ENCODE measurements at places on chromosomes 13 and 19.

DNA sequence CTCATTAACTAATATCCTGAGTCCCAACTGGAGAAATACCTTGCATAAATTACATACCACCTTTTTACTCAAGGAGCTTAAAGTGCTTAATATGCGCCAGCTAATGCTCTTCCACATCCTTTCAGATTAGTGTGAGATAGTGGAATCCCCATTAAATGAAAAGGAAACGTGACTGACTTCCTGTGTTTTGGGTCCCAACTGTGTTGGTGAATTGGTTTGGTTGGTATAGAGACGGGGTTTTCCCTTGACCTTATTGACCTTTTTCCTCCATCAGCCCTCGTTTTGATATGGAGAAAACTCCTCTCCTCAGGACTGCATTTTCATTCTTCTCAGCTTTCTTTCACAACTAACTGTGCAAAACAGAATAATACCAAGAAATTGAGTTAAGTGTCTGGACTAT is 163.5 kb downstream of the PAN3 start:
- DNase-seq = no peak

GRCh38 chr13:20492641-20493040 is 33.0 kb downstream of the CRYL1 start:
- DNase-seq = peak; percentile 74

GRCh38 chr13:75442736-75443234 is 39.2 kb downstream of the TBC1D4 start:
- DNase-seq = no peak

DNA sequence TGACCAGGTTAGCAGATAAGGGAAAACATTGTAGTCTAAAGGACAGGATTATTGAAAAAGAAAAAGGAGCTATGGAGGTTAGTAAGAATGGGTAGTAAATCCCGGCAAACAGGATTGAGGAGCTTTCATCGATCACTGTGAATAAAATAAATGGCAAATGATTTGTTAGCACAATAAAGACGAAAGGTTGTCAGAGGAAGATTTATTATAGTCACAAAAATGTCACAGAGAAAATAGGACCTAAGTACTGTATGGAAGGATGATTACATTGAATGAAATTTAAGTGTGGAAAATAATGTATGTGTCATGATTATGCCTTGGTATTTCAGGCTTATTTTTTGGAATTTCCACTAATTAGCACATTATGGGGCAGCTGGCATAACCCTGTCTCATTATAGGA is 519.2 kb upstream of the SLITRK6 start:
- DNase-seq = no peak

DNA sequence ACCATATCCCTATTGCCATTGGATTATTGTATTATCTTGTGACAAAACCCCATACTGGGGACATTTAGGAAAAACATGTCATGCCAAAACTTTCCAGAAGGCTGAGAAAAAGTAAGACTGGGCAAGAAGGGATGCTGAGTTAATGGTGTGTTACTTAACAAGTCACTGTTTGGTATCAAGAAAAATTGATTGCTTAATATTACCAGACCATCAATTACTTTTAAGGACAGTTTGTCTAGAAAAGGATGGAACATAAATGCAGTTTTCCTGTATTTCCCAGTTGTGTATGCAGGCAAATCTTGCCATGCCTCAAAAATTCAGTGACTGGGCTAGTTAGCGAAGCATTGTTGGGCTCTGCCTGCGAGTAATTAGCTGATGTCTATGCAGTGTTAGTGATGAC is 705.6 kb upstream of the MIR17HG start:
- DNase-seq = no peak

- DNase-seq = peak; percentile 58
Observed at GRCh38 chr19:2266183-2266993, 10.2 kb upstream of the JSRP1 start.

DNA sequence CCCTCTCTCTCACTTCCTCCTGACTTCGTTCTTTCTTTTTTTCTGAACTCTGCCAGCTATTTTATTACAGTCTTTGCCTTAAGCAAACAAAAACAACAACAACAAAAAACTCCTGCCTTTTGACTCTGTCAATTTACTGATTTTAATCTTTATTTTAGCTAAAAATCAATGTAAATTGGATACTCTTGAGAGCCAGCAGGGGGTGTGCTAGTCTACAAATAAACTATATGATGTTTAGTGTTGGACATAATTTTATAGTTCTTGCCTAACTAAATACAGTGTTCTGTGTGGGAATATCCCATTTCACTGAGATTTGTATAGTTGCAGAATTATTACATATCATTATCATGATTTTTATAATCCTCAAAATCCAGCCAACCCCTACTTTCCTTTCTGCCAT is 1199.9 kb upstream of the SPRY2 start:
- DNase-seq = no peak

- DNase-seq = no peak
Observed at GRCh38 chr13:38381890-38382289, 32.2 kb downstream of the UFM1 start.

DNA sequence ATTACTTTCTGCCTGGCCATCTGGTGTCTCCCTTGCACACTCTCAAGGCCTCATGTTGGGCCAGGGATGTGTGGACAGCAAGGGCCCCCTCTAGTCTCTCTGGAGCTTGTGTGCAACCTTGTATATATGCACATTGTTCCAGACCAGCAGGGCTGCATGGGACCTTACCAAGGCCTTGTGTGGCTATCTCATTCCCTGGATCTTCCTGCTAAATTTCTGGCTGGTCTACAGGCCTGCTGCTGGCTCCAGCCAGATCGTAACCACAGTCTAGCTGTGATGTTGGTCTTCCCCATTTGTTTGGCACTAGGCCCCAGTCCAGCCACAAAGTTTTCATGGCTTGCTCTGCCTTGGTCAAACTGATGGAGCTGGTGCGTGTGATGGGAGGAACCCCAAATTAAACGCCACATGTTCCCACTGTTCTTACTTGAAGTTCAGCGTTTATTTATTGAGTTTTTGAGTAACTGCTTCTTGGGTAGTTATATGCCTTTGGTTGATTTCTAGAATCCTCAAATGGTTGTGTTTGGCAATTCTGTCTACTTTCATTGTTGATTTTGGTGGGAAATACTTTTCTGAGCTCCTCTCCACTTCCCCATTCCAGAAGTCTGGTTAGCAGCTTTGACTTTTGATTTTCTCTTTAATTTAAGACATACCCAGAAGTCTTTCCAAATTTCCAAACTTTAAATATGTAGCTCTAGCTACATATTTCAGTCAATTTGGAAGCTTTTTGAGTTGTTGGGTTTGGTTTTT is 56.4 kb downstream of the SIPA1L3 start:
- DNase-seq = no peak

DNA sequence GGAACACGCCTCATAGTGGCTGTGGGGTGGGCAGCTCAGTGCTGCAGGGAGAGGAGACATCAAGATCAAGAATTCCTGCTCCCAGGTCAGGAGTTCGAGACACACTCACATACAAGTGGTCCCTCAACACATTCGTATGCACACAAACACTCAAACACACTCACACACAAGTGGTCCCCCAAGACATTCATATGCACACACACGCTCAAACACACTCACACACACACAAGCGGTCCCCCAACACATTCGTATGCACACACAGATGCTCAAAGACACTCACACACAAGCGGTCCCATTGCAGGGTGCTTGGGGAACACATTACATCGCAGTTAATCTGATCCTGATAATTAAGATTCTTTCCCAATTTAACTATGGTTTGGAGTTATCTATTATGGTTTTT is 28.2 kb downstream of the FCGBP start:
- DNase-seq = no peak

- no peak for DNase-seq
Observed at GRCh38 chr19:38386971-38387549, 774 bp downstream of the GGN start.

All from stimulated activated CD4-positive, alpha-beta T cell treated with anti-CD3 and anti-CD28 coated beads, Interleukin-15, amount 100 ng/mL, for 24 hours (primary cell).